ENCODE measurements at places on chromosomes 6 and 20.

DNA sequence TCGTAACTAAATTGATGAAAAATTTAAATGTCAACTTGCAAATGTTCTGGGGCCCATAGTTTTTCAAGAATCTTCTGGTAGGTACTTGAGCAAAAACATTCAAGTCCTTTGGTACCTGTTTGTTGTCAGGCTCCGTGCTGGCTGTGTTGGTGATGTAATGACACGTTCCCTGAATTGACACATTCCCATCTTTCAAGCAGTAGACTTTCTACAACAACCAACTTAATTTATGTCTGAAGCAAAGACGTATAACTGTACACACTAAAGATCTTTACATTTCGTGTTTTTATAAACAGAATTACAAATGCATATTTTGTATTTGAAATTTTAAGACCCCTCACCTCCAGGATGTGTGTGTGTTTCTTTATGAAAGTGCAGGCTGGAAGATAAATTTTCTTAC is 49.5 kb downstream of the NCOA3 start:
- DNase-seq: no peak

GRCh38 chr6:116847227-116847626 is 18.3 kb upstream of the GPRC6A start:
- DNase-seq: peak; percentile 45

DNA sequence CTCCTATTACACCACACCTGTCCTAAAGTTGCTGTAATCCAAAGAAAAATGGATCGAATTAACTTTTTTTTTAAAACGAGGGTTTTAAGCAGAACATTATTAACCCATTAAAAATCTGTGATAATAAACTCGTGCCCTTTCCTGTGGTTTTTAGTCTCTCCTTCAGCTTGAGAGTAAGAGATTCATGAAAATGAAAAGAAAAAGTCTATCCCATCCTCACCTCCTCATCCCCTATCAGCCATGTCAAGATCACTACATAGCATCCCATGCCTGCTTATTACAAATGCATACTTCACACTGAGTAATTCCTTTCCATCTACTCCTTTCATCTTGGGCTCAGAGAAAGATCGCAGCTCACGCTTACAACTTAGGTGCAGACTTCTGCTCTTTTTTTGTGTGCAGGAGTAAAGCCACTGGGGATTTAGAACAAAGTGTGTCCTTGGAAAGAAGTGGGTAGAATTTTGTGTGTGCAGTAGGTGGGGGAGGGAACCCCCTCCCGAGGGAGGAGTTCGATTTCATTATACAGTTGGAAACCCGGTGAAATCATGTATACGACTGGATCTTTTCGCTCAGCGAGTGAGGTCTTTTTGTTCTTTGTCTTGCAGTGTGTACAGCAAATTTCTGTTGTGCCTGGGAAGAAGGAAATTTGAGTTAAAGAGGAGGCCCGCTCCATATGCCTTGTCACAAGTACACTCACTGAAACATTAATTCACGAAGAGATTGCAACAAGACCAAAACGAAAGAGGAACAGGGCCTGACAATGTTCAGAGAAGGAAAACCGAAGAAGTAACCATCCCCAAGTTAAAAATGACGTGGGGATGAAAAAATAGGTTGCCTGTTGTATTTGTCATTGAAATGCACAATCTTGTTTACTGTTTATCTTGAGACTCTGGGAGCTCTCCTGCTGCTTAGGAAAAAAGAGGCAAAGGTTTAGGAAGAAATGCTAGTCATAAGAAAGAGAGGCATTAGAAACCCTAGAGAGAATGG is 146.5 kb upstream of the ZNF217 start:
- no peak for DNase-seq

DNA sequence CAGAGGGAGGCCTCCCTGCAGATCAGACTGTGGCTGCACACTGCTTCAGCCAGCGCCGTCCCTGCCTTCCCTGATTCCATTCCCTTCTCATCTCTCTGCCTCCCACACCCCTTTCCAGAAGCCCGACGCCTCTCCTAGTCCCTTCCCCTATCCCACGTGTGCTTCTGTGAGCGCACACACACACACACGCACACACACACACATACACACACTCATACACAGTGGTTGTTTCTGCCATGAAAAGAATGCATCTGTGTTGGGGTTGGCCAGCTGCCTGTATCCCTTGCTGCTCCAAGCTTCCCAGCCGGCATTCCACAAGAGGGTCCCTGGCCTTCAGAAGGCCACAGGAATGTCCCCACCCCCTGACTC is 51.7 kb downstream of the MOCS1 start:
- peak; percentile 81 for DNase-seq

GRCh38 chr6:45098256-45098655 is 229.9 kb upstream of the RUNX2 start:
- DNase-seq: no peak

Measured in dermis microvascular lymphatic vessel endothelial cell (primary cell).